Naive thymus-derived CD4-positive, alpha-beta T cell (primary cell): ENCODE measurements at places on chromosomes 16 and 17. TPM values are rescaled to one million over a fixed set of nuclear protein-coding genes. Genes with fewer than 3 reads are reported as not detected.
A peak's percentile ranks its signal among the peaks of the same experiment; 100 is the strongest.

The GRIN2A gene
- not detected for total RNA-seq

The ZG16B gene
- not detected for total RNA-seq

The RNF43 gene
- total RNA-seq = 0.08 and 0.48 TPM in 2 replicates

The FAM234A gene
- total RNA-seq = 43.9 TPM

The WDR45B gene
- 68.4 TPM for total RNA-seq

The DPEP2 gene
- total RNA-seq = 64.8 TPM

- no peak overlapping the region for H3K27ac ChIP-seq
- DNase-seq = no peak
- H3K4me3 ChIP-seq = no peak overlapping the region
- H3K4me1 ChIP-seq = no peaks in the 10 kb centered on the region
These were observed 109.1 kb downstream of the MSI2 start for GRCh38 chr17:57365420-57365819.

DNA sequence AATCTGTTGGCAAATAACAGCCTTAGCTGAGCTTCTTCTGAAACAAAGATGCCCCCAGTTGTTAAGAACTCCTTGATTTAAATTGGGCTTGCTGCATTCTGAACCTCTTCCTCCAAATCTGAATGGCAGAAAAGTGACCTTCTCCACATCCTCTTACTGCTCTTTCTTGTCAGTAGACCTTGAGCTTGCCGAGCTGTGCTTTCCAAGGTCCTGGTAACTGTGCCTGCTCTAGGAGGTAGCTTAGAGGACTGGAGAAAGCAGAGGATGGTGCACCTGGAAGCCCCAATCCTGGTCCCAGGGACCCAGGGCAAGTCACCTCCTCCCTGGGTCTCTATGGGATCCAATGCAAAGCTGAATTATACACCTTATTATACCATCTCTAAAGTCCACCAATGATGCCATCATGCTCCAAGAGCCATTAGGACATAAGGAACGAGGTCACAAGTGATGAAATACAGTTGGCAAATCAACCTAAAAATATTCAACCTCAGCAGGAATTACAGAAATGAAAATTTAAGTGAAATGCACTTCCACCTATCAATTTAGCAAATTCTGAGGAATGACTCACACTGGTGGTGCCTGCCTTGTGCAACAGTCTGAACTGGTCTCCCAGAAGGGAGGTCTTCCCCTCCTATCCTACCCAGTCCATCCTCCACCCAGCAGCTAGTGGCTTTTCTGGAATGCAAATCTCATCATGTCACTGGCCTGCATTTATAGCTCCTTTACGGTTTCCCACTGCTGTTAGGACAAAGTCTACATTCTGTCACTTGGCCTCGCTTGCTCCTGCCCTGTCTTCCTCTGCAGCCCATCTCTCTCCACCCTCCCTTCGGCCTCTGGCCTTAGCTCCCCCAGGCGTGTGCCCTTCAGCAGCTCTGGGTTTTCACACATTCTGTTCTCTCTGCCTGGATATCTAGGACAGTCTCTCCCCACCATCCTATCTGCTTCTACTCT, 36.6 kb downstream of the TOM1L2 start:
- no peak overlapping the region for H3K27ac ChIP-seq
- H3K27me3 ChIP-seq = no peaks in the 10 kb centered on the region
- peaks cover 7% of the 10 kb centered on the region for H3K4me1 ChIP-seq
- DNase-seq = no peak
- H3K36me3 ChIP-seq = no peaks in the 10 kb centered on the region

DNA sequence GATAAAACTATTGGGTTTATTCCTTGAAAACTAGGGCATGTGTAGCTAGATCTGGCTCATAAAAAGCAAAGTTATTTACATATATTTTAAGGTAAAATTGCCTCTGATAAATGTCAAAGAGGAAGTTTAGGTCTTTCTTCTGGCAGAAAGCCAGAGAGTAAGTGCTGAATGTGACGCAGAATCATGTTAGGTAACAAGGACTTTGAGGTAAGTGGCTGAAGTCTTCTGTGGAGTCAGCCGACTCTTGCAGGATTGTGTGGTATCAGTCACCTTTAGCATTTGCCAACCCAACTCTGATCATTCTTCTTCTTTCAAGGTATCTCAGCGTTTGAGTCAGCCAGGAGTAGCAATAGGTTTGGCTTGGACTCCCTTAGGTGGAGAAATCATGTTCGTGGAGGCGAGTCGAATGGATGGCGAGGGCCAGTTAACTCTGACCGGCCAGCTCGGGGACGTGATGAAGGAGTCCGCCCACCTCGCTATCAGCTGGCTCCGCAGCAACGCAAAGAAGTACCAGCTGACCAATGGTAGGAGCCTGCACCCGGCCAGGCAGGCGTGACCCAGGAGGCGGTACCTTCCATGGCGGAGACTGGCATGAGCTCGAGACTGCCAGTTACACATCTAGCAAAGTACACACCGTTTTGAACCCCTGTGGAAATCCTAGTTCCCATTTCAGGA, 37.9 kb downstream of the SIAH1 start:
- no peaks in the 10 kb centered on the region for H3K36me3 ChIP-seq
- DNase-seq = no peak
- no peaks in the 10 kb centered on the region for H3K27me3 ChIP-seq
- H3K4me3 ChIP-seq = no peak overlapping the region
- H3K27ac ChIP-seq = peak overlapping the region; percentile 19
- H3K4me1 ChIP-seq = no peaks in the 10 kb centered on the region

GRCh38 chr17:30326809-30327208, 7.0 kb downstream of the TMIGD1 start:
- no peak overlapping the region for H3K4me3 ChIP-seq
- H3K36me3 ChIP-seq = no peaks in the 10 kb centered on the region
- H3K4me1 ChIP-seq = peaks cover 53% of the 10 kb centered on the region

- no peak overlapping the region for H3K27ac ChIP-seq
- DNase-seq = no peak
- H3K4me1 ChIP-seq = peaks cover 43% of the 10 kb centered on the region
- no peaks in the 10 kb centered on the region for H3K36me3 ChIP-seq
- no peaks in the 10 kb centered on the region for H3K27me3 ChIP-seq
These were observed 58.9 kb downstream of the BAIAP2 start for GRCh38 chr17:81093619-81094508.

- no peak for DNase-seq
- no peak overlapping the region for H3K27ac ChIP-seq
These were observed 68.8 kb downstream of the LYRM1 start for GRCh38 chr16:20969386-20969785.

GRCh38 chr16:77723108-77723514, 797 bp downstream of the NUDT7 start:
- peaks cover 5% of the 10 kb centered on the region for H3K4me1 ChIP-seq
- H3K27ac ChIP-seq = peak overlapping the region; percentile 71
- H3K4me3 ChIP-seq = peak overlapping the region; percentile 76

GRCh38 chr17:40714473-40714872, 10.9 kb upstream of the KRT24 start:
- H3K4me1 ChIP-seq = no peaks in the 10 kb centered on the region
- H3K27me3 ChIP-seq = no peaks in the 10 kb centered on the region
- DNase-seq = no peak
- no peaks in the 10 kb centered on the region for H3K36me3 ChIP-seq
- H3K27ac ChIP-seq = no peak overlapping the region
- H3K4me3 ChIP-seq = no peak overlapping the region

GRCh38 chr16:30066761-30067583, 1.4 kb downstream of the ALDOA start:
- peaks cover 37% of the 10 kb centered on the region for H3K4me1 ChIP-seq
- peaks cover 64% of the 10 kb centered on the region for H3K36me3 ChIP-seq
- H3K4me3 ChIP-seq = peak overlapping the region; percentile 94

- H3K36me3 ChIP-seq = no peaks in the 10 kb centered on the region
- no peak for DNase-seq
- H3K27ac ChIP-seq = no peak overlapping the region
- H3K4me1 ChIP-seq = peaks cover 6% of the 10 kb centered on the region
- H3K4me3 ChIP-seq = no peak overlapping the region
- H3K27me3 ChIP-seq = no peaks in the 10 kb centered on the region
These were observed 68.6 kb downstream of the CCDC182 start for GRCh38 chr17:57676543-57676942.

GRCh38 chr16:66480265-66481080, 53.4 kb downstream of the BEAN1 start:
- no peak overlapping the region for H3K27ac ChIP-seq
- peaks cover 13% of the 10 kb centered on the region for H3K4me1 ChIP-seq
- no peak for DNase-seq
- no peaks in the 10 kb centered on the region for H3K27me3 ChIP-seq
- H3K4me3 ChIP-seq = no peak overlapping the region

DNA sequence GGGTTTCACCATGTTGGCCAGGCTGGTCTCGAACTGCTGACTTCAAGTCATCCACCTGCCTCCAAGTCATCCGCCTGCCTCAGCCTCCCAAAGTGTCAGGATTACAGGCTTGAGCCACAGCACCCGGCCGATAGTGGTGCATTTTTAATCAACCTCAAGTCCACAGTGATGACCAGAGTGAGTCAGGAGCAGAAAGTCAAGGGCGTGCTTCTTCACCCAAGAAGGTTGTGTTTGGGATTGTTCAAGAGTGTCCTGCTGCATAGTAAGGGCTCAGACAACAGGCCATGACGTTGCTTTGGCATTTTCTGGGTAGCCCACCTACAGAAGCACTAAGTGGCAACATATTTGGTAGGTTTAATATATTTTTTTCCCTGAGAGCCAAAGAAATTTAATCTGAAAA, 108.3 kb upstream of the FAM20A start:
- no peaks in the 10 kb centered on the region for H3K4me1 ChIP-seq
- no peaks in the 10 kb centered on the region for H3K27me3 ChIP-seq
- DNase-seq = no peak
- no peak overlapping the region for H3K4me3 ChIP-seq
- H3K36me3 ChIP-seq = no peaks in the 10 kb centered on the region

DNA sequence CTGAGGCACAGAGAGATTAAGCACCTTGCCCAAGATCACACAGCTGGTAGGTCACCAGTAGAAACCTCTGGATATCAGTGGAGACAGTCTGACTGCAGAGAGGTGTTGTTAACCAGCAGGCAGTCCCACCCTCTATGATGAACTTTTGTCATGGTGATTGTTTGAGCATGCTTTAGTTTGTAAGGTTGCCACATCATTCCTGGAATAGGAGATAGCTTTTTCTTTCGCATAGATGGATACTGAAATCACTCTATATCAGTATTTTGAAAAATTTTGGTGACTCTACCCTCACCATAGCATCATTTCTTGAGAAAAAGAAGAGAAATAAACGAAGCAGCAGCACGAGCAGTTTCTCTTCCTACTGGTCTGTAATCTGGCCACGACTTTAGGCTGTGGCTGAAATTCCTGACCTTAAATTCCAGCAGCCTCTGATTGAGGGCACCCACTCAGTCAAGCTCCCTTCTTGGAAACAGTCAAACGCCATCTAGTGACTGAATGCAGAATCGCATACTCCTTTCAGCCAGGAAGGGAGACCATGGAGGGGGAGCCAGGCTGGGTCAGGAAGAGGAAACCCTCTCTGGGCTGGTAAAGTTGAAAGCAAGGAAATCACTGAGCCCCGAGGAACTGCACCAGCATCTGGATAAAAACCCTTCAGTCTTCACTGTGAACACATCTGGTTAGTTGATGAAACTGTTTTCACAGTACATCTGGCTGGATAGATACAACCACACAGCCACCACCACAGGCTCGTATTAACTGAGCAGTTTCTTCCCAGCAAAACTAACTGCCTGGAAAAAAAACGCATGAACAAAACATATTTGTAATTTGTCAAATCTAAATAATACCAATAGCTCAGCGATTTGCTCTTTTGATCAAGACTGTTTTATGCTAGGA, 108.5 kb upstream of the XYLT1 start:
- peak; percentile 62 for DNase-seq
- H3K4me3 ChIP-seq = no peak overlapping the region
- no peaks in the 10 kb centered on the region for H3K27me3 ChIP-seq
- no peaks in the 10 kb centered on the region for H3K36me3 ChIP-seq
- no peak overlapping the region for H3K27ac ChIP-seq

- H3K4me1 ChIP-seq = no peaks in the 10 kb centered on the region
- no peaks in the 10 kb centered on the region for H3K27me3 ChIP-seq
- H3K27ac ChIP-seq = no peak overlapping the region
- no peak overlapping the region for H3K4me3 ChIP-seq
- no peaks in the 10 kb centered on the region for H3K36me3 ChIP-seq
These were observed 78.3 kb downstream of the KCNJ12 start for GRCh38 chr17:21454441-21454840.

- peaks cover 9% of the 10 kb centered on the region for H3K4me1 ChIP-seq
- peak; percentile 7 for DNase-seq
- no peaks in the 10 kb centered on the region for H3K27me3 ChIP-seq
- no peak overlapping the region for H3K4me3 ChIP-seq
- H3K27ac ChIP-seq = no peak overlapping the region
- H3K36me3 ChIP-seq = peaks cover 18% of the 10 kb centered on the region
These were observed 44.4 kb downstream of the MAP1LC3B start for GRCh38 chr16:87436225-87437172.
